ENCODE measurements at places on chromosomes 1 and 21. TPM values are rescaled to one million over a fixed set of nuclear protein-coding genes. Genes with fewer than 3 reads are reported as not detected.

DNA sequence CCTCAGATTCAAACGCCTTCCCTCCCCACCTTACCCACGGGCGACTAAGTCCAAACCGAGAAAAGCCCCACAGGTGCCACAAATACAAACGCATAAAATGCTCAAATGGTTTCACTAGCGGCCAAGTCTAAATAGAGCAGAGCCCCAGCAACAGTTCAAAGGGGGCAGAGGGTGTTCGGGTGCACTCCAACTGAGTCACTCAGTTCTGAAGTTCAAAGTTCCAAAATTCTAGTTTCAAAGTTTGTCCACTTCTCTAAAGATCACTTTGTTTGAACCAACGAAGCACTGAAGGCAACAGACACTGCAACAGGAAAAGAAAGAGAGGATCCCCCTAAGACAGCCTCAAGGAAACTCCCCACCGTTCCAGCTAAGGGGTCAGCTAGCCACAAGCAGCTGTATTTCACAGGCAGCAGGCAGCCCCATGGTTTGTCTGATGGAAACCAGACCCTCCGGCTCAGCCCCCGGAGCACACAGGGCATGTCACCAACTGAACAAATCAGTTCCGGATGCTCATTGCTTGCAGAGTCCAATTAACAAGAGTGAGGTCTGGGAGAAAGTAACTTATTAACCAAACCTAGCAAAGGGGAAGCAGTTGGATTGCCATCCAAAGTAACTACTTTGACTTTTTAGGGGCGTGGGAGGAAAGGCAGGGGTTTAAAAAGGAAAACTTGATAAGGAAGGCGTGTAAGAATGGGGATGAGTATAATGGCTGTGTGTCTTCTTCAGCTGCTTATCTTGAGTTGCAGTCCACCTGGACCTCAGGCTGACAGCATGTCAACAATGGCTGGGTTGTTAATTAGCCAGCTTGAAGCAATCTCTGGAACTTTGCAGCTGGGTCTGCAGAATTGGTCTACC lies 1423.9 kb upstream of the PRMT6 start:
- DNase-seq = no peak

- no peak for DNase-seq
Measured at GRCh38 chr21:41251961-41252642, 64.5 kb upstream of the FAM3B start.

DNA sequence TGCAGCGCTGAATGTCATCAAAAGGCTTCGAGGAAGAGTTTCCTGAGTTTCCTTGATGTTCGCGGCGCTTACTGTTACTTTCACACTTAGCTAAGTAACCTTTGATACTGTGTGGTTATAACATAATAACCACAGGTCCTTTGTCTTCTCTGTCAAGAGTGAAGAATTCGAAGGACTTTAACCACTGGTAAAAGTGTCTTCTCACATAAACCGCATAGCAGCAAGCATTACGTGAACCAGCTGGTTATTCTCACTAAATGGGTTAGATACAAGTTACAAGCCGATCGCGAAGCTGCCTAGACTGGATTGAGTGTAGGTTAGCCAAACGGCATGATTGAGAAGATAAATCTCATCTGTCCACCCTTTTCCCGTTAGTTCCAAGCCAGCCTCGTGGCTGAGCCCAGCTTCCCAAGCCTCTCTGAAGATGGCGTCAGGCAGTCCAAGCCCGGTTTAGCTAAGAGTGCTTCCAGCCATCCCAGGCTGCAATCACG lies 18.3 kb upstream of the IFNGR2 start:
- no peak for DNase-seq

GRCh38 chr1:109248797-109249629 lies at the start of gene CELSR2:
Gene CELSR2, plus strand, starts transcription at chr1:109249539. Its CDS starts 541 bp downstream, at chr1:109250080.
- peak; percentile 90 for DNase-seq

GRCh38 chr1:224769452-224770335 lies 153.6 kb downstream of the CNIH3 start:
- no peak for DNase-seq

The SLC44A3 gene
- 5.0 TPM for total RNA-seq

The KRTAP19-4 gene
- total RNA-seq = not detected

- DNase-seq = no peak
Measured at GRCh38 chr1:36415661-36416326, 18.1 kb upstream of the LSM10 start.

DNA sequence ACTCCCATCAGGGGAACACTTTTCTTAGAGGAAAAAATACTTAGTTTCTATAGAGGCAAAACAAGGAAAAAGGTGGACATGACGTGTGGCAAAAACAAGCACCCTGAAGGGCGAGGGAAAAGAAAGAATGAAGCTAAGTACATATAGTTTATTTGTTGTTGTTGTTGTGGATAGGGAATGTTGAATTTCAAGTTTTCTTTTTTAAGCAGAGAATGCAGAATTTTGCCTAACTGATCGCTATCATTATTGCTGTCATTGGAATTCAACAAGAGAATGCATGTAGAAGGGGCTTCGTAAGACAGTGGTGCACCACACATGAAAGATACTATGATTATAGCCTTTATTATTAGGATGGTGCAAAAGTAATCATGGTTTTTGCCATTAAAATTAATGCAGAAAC lies 144.0 kb downstream of the LMO4 start:
- no peak for DNase-seq

DNA sequence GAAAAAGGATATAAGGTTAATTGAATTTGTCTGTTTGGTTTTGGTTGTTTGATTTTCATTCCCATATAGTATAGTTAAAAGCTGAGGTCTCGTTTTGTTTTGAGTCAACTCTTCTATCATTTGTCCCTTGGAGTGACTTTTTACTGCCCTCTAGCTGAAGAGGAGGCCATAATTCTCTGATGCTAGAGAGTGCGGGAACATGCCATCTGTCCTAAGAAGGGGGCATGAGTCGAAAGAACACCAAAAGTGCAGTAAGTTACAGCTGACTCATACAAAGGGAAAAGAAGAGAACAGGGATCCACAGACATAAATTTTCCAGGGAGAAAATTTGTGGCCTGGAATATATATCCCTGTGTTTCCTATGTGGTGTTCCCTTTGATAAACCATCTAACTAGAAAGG lies 4.1 kb downstream of the KRTAP21-3 start:
- no peak for DNase-seq

- DNase-seq = no peak
Measured at GRCh38 chr1:109319114-109319513, 12.3 kb upstream of the MYBPHL start.

The IFNLR1 gene
- 10.1 TPM for total RNA-seq

The NEGR1 gene
- 1.3 TPM for total RNA-seq

DNA sequence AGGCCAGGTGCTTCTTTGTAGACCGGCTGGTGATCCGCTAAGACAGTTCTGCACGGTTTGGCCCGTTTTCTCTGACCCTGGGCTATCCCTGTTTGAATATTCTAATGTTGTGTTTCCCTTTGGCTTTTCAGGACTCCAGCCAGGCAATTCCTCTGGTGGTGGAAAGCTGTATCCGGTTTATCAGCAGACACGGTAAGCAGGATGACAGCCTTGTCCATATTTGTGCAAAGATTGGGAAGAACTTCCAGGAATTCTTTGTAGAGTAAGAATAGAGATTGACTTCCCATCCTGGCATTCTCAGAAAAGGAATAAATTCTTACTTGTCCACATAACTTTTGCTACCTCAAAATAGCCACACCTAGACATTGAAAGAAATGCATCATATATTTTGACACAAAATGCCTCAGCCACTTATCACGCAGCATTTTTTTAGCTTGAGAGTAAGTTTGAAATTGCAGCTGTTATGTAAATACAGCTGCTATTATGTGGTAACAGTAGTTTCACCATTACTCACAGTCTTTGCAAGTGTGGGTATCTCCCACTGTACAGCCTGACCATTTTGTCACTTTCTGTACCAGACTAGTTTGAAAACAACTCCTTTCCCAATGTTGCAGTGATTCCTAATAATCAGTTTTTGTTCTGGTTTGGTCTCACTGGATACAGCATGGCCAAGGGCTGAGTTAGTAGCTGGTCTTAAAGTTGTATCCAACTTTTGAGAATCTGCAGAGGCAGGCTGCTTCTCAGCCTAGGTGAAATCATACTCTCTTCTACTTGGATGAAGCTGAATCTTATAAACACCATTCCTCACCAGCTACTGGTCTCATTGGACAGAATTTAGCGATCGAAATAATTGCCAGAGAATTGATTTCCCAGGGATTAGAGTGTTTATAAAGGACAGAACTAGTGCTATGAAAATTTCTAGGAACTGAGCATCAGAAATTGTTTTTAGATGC lies 40.0 kb upstream of the IKBKE start:
- no peak for DNase-seq

DNA sequence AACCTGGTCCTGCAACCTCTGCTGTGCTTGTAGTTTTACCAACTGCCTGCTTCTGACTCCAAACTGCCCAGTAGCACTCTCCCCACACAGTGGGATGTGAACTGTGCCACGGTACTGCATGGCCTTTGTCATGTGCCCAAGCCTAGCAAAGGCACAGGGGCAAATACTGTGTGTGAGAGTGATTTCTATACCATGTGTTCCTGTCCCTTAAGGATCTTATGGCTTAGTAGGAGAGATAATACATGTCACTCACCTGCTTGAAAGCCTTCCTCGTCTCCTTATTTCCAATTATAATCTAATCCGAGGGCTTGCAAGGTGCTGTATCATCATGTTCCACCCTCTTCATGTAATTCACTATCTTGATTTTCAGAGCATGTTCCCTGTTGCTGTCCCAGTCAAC lies 51.3 kb downstream of the UBE4B start:
- DNase-seq = no peak

DNA sequence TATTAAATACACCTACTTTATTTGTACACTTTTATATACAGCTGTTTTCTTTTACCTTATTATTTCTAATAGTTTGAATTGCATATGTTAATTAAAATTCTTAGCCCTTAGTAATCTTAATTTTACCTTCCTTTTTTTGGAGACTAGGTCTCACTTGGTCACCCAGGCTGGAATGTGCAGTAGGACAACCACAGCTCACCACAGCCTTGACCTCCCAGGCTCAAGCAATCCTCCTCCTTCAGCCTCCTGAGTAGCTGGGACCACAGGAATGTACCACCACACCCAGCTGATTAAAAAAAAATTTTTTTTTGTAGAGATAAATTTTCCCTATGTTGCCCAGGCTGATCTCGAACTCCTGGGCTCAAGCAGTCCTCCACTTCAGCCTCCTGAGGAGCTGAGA lies 15.0 kb upstream of the SDC3 start:
- no peak for DNase-seq

The CELF3 gene
- total RNA-seq = 0.65 TPM

The C1orf167 gene
- total RNA-seq = 1.3 TPM

The GALNT2 gene
- 83.7 TPM for total RNA-seq

The DAB1 gene
- total RNA-seq = 11.8 TPM
